ENCODE measurements at places on chromosomes 2 and 18.

GRCh38 chr2:12579018-12579417, 137.7 kb upstream of the TRIB2 start:
- no peak for DNase-seq

DNA sequence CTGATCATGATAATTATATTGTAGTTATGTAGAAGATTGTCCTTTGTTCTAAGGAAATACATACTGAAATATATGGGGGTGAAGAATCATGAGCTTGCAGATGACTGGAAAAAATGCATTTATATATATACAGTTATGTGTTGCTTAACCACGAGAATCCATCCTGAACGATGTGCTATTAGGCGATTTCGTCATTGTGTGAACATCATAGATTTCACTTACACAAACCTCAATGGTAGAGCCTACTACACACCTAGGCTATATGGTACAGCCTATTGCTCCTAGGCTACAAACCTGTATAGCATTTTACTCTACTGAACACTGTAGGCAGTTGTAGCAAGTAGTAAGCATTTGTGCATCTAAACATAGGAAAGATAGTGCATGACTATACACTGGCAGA, 2.6 kb upstream of the ACAA2 start:
- DNase-seq, result no peak

DNA sequence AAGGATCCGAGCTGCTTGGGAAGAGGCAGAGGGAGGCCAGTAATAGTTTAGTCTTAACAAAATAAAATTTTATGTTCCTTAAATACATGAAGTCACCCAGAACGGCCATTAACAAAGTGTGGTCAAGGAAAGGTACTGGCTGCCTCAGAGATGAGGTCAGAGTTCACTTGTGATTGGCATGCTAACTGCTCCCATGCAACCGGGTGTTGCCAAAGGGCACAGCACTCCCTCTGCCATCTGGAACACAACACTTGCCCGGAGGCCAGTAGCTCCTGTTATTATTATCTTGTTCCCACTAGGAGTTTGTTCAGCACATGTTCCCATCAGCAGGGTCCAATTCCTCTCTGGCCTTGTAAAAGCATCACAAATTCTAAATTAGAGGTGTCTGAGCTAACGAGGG, 207.0 kb downstream of the CYP26B1 start:
- DNase-seq, result no peak

DNA sequence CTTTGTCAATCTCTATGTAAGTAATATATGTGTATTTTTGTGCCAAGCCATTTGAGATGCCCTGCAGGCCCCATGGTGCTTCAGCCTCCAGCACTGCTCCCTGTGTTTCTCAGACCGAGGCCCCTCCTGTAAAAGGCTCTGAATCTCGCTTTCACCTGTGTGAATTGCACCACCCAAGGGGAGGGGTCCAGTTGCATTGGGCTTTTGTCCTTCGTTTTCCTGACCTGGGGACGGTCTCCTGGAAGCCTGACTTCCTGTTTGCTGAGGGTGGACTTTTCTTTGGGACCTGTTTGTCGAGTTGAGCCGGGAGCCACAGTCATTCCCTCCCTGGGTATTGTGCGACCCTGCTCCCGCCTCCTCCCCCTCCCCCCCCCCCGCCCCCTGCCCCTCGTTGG, 48.9 kb downstream of the AGAP1 start:
- no peak for DNase-seq

DNA sequence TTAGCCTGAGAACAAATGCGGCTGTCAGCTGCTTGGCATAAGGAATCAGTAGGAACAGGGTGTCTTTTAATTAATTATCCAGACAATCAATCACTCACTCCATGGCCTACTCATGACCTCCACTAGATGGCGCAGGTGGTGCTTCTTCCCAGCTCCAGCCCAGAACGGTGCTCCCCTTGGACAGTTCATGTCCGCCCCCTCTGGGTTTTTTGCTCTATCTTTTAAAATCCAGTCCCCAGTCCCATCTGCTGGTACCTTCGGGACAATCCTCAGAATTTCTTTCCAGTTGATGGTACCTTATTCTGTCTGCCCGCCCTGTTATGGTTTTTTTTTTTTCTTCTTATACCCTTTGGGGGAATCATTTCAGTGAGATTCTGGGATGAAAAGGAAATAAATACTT, 99.8 kb downstream of the CACNB4 start:
- DNase-seq, result peak; percentile 58

DNA sequence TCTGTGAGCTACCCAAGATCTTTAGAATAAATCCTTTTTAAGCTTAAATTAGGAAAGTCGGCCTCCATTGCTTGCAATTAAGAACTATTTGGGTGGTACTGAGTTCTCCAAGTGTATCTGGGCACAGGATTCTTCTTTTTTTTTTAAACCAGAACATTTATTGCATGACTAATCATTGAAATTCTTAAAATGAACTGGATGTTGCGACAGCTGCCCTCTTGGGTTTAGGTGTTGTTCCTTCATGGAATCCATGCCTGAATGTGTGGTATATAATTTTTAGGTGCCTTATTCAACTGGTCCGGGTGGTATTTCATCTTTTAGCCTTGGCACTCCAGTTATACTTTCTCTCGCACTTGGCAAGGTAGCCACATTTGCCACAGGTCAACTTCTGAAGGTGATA, 14.5 kb upstream of the KCNK3 start:
- DNase-seq, result no peak

DNA sequence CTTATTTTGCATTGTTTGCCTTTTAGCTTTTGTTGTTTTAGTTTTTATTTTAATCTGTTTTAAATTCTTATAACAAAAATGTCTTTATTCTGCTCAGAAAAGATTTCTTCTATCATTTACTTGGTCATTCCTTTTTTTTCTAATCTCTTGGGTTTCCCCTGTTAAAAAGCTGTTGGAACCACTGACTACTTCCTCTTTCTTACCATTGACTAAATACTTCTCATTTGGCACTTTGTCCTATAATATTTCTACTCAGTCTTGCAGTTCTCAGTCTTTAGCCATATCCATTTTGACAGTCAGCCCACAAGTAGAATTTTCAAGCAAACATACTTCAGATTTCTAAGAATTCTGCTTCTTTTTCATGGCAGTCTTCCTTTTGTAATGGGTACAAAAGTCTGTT, 567.2 kb downstream of the SATB2 start:
- DNase-seq, result no peak

DNA sequence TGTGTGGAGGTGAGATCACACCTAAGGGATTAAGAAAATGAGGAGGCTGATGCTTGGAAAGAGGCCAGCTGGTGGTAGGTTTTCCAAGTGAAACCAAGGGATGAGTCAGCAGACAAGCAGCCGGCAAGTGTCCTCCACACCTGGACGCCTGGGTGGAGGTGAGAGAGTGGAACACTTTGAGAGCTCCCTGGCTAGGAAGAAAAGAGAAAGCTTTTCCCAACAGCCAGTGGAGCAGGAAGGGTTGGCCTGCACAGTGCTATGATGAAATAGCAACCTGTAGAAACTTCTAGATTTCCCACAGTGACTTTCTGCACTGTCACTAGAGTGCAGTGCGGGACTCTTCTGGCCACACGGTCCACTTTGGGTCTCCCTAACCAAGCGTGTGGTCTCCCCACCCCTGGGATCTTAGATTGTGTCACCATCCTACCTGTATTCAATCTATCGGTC, 19.6 kb upstream of the IL37 start:
- no peak for DNase-seq

- DNase-seq, result no peak
These were observed 53.4 kb downstream of the ATIC start for GRCh38 chr2:215365184-215365658.

- no peak for DNase-seq
These were observed 15.9 kb downstream of the DSEL start for GRCh38 chr18:67500522-67501205.

DNA sequence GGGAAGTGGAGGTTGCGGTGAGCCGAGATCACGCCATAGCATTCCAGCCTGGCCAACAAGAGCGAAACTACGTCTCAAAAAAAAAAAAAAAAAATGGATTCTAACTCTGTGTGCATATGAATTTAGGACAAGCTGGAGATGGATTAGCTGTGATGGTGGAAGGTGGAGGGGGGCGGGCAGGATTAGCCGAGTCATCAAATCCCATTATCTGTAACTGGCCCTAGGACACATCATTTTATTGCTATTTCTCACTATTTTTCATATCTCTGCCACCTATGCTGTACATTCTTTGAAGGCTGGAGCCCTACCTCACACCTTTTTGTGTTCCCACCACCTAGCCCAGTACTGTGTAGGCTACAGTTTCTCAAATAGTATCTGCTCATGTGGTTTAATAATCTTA, 7.3 kb upstream of the CDK5R2 start:
- no peak for DNase-seq

DNA sequence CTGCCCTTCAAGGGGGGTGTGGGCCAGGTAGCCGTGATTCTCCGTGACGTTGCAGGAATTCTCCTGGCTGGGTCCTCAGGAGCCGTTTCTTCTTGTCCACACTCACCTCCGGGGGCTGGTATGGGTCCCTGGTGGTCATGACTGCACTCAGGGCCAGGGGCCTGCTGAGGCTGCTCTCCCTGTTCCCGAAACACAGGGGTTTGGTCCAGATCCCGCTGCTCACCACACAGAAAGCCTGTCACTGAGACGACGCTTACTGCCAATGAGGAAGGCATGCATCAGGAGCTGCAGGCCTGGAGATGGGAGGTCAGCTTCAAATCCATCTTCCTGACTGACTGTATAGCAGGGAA, 160.7 kb downstream of the RTP5 start:
- DNase-seq, result no peak

GRCh38 chr18:55265984-55266383, 306.7 kb upstream of the CCDC68 start:
- DNase-seq, result peak; percentile 16

DNA sequence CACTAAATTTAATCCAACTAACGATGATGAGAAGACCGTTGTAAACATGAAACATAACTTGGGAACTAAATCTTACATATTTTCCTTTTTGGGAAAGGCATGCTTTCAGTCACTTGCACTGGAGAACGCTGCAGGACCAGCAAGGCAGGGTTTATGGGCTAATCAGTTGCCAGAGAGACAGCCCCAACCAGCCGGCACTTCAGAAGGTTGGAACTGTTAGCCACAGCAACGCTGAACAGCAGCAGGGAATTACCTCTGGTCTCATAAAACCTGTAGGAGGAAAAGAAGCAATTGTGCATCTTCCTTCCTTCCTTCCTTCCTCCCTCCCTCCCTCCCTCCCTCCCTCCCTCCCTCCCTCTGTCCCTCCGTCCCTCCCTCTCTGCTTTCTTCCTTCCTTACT, 33.9 kb upstream of the SIX2 start:
- DNase-seq, result no peak

DNA sequence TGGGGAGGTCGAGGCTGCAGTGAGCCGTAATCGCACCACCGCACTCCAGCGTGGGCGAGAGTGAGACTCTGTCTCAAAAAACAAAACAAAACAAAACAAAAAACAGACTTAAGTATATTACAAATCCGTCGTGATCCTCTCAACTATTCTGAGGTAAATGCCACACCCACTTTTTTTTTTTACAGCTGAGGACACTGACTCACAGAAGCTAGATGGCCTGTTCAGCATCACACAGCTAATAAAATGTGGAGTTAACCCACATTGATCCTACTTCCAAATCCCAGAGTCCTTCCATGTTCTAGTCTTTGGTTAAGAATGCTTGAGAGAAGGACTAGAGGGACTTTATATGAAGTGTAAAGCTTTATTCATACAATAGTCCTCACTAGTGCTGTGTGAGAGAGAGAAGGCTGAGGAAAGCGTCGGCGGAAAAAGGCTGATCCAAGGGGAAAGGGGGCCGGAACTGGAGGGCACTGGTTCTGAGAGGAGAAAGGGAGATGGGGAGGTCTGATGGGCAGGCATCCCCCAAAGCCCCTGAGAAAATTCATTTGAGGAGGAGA, 627 bp downstream of the RNF25 start:
- no peak for DNase-seq

GRCh38 chr2:221541131-221541735, 30.9 kb downstream of the EPHA4 start:
- no peak for DNase-seq

DNA sequence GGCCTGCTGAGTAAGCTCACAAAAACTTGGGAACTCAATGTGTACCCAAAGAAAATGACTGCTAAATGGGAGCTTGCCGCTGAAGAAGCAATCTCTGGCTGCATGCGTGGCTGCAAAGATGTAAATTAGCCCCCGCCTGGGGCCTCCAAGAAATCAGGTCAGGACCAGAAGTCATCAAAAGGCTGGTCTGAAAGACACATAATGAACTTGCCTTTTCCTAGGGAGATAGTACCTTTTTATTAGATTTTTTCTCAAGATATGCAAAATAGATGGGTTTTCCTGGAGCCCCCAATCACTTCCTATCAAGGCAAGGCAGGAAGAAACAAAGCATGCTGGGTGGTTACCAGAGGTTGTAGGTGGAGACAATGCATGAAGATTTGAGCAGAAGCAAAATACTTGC, 38.9 kb downstream of the PDCL3 start:
- no peak for DNase-seq

DNA sequence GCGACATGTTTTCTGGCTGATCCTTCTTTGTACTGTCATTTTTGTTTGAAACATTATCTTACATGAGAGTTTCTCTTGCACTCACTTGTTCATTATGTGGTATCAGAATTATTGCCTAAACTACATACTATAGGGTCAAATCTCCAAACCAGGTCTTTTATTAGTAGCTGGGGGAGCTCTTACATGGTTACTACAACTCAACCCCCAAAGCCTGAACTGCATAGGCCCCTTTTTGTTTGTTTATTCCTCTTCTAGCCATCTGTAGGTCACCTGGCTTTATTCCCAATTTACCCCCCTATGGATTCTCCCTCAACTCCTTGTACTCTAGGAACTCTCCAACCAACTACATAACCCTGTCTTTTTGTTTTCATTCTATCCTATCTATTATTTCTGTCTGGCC, 46.7 kb downstream of the PUM2 start:
- no peak for DNase-seq

DNA sequence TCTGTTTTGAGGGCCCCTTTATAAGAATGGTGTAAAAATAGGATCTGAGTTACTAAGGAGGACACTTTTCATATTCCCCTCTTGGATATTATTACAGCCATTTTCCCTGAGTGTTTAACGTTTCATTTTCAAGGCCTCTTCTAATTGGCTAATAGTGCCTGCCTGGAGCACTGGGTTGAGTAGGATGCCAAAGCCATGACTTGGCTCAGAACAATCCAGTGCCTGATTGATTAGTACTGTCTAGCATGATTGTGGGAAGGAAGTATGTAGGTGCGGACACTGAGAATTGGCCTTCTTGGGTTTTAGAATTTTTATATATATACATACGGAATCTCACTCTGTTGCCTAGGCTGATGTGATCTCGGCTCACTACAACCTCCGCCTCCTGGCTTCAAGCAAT, 66.1 kb downstream of the NAB1 start:
- DNase-seq, result no peak

DNA sequence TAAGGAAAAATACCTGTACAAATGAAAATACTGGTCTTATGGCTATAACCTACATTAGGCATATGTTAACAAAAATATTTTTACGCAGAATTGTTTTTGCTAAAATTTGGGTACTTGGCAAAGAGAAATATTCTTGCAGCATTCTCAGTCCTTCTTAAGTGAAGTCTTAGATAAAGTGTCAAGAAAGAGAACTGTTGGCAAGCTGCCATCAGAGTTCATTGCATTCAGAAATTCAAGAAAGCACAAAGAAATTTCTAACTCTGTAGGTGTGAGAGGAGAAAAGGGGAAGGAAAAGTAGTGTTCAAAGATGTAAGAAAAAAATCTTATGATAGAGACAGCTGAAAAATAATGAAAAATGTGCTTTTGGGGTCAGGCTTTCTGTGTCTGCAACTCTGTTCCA, 86.7 kb downstream of the IRS1 start:
- no peak for DNase-seq

GRCh38 chr2:181072486-181073235, 92.3 kb downstream of the UBE2E3 start:
- no peak for DNase-seq

Measured in hepatic stellate cell (primary cell).